RPMI7951 (cell line): ENCODE measurements at places on chromosomes 16 and 17. TPM values are rescaled to one million over a fixed set of nuclear protein-coding genes. Genes with fewer than 3 reads are reported as not detected.

SMTNL2 gene
- not detected in 2 replicates for total RNA-seq

DNA sequence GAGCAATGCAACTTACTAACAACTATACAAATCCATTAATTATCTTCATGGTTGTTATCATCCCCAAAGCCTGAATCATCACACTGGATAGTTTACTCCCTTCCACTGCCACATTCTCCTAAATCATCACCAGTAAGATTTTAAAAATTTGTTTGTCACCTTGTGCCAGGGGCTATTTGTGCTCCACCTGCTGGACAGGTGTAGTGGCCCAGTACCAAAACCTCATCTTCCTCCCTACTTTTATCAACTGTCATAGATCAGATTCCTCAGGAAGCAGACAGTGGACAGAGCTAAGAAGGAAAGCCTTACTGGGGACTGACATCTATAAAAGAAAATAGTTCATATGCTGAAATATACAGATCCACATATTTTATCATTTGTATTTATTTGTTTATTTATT lies 280.4 kb downstream of the CDH11 start:
- no peak for DNase-seq

DNA sequence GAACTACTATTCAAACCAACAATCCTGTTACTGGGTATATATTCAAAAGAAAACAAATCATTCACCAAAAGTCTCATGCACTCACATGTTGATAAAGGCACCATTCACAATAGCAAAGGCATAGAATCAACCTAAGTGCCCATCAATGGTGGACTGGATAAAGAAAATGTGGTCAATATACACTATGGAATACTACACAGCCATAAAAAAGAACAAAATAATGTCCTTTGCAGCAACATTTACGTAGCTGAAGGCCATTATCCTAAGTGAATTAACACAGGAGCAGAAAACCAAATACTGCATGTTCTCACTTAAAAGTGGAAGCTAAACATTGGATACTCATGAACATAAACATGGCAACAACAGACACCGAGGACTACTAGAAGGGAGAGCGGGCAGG lies 41.9 kb downstream of the KCNJ16 start:
- DNase-seq: no peak

GRCh38 chr16:89921702-89922476 lies 1.3 kb upstream of the TUBB3 start:
- DNase-seq: peak; percentile 98

MT1M gene
- 2.3 and 4.5 TPM in 2 replicates for total RNA-seq

- DNase-seq: peak; percentile 78
Measured at GRCh38 chr17:20300436-20300934, 166.9 kb downstream of the LGALS9B start.

DNA sequence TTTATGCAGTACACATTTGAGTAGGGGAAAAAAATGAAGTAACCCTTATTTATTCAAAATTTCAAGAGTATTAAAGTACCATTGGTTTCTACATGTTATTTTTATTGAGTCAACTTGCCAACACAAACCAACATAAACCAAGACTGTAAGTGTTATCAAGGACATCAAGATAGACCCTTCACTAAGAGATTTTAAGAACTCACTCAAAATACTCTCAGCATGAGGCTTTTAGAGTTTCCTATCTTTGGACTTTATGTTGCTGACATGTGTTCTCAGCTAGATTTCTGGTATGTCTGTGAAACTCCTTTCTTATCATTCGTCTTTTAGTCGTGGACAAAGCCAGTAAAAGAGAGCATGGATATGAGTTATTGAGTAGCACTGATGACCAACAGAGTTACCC lies 212.6 kb upstream of the TBX2 start:
- DNase-seq: no peak

DNA sequence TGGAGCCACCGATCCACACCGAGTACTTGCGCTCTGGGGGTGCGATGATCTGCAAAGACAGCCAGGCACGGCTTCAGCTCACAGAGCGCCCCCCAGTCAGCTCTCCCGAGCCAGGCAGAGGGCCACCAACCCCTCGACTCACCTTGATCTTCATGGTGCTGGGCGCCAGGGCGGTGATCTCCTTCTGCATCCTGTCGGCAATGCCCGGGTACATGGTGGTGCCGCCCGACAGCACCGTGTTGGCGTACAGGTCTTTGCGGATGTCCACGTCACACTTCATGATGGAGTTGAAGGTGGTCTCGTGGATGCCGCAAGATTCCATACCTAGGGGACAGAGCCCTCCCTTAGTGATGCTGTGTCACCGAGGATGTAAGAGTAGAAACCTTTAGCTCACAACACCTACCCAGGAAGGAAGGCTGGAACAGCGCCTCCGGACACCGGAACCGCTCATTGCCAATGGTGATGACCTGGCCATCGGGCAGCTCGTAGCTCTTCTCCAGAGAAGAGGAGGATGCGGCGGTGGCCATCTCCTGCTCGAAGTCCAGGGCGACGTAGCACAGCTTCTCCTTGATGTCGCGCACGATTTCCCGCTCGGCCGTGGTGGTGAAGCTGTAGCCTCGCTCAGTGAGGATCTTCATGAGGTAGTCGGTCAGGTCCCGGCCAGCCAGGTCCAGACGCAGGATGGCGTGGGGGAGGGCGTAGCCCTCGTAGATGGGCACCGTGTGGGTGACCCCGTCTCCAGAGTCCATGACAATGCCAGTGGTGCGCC lies 1.6 kb downstream of the ACTG1 start:
- DNase-seq: no peak

DNA sequence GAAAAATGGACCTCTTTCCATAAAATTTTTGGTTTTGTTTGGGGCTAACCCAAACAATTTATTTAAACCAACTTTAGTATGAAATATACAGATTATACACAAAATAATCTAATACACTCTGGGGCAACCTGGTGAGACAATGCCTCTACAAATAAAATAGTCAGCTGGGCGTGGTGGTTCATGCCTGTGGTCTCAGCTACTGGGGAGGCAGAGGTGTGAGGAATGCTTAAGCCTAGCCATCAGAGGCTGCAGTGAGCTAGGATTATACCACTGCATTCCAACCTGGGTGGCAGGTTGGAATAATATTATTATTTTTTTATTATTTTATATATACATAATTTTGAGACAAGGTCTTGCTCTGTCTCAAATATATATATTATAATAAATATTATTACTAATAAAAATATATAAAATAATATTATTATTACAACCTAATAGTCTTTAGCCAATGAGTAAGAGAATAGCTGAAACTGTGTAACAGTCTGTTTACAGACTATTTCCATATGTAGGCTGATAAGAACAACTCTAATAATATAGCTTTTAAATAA lies 50.5 kb downstream of the GLG1 start:
- DNase-seq: no peak

DNAH9 gene
- under 0.01 TPM in 1 of 2 replicates, not detected in the other for total RNA-seq

NPIPA2 gene
- total RNA-seq: 0.29 and 4.3 TPM in 2 replicates

DNA sequence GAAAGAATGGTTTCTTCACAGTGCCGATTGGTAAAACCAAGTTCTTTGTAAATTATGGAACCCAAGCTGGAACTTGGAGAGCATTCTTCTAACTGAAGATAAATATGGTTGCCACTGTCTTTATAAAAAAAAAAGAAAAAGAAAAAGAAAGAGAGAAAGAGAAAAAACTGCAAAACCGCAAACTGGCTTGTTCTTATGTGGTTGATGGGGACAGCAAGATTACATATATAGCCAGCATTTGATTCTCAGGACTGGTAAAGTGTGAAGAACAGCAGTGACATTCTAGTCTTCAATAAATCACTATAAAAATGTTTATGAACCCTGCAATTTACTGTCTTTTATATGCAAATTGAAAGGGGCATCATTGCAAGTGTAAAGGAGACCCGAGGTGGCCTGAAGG lies 605.1 kb downstream of the MAF start:
- DNase-seq: no peak

GRCh38 chr17:29570521-29570920 lies 2.0 kb downstream of the TP53I13 start:
- DNase-seq: no peak

GRCh38 chr17:40242774-40243173 lies 23.7 kb downstream of the WIPF2 start:
- DNase-seq: no peak

DNA sequence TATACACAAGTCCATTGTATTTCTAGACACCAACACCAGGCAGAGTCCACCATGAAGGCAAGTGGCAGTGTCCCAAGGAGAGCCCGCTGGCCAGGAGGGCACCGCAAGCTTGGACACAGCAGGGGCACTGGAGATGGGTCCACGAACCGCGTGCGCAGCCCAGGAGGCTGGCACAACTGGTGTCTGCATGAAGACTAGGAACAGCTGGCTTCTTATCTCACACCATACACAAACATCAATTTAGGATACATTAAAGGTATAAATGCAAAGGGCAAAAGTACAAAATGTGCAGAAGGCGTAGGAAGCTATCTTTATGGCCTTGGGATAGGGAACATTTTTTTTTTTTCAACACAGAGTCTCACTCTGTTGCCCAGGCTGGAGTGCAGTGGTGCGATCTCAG lies 52.4 kb downstream of the ANKRD11 start:
- no peak for DNase-seq

TADA2A gene
- total RNA-seq: 10.8 and 10.9 TPM in 2 replicates

GRCh38 chr16:14148569-14148968 lies 77.5 kb downstream of the MRTFB start:
- no peak for DNase-seq

DNA sequence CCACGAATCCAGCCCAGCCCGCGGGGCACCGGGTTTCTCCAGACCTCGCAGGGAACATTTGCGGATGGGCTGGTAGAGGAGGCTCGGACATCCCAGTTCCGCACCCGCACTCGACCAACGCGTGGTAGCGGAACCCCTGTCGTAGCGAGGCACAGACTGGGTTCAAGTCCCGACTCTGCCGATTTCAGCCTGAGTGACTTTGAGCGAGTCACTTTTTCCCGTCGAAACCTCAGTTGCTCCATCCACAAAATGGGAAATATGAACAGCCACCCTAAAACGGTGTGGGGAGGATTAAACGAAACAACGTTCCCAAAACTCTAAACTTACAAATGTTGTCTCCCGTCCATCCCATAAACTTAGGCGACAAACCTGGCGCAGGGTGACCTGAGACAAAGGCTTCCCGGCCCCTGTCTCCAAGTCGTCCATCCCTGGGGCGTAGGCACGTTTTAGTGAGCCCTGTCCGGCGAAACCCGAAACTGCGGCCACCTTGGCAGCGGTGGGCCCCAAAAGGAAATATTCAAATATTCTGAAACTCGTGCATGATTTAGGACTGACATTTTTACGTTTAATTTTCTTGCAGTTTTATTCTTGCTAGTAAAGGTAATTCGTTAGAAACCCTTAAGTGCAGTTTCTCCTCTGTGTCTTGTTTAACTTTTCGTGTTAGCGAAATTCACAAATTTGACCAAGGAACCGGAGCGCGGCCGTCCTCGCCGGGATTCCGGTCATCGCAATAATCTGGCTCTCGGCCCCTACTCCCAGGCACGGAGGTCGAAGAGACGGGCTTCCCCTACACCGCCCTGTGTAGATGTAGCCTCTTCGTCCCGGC lies 1.9 kb upstream of the MLLT6 start:
- no peak for DNase-seq

TRAP1 gene
- total RNA-seq: 37.9 and 48.7 TPM in 2 replicates

DNA sequence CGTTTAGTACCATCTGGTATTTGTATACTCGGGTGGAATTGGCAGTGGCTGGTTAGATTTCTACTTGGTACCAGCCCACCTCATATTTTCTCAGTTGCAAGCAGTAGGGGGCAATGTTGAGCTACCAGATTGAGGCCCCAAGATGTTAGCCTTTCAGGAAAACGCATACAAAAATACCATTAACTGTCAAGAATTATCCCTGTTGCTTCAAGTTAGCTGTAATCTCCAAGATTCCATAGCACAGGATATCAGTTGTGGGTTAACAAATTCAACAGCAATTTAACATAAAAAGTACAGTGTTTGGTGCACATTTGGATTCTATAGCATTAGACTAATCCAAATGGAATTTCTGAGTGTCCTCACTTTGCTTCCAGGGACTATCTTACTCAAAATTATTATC lies 188.2 kb downstream of the FTO start:
- DNase-seq: peak; percentile 70

DNA sequence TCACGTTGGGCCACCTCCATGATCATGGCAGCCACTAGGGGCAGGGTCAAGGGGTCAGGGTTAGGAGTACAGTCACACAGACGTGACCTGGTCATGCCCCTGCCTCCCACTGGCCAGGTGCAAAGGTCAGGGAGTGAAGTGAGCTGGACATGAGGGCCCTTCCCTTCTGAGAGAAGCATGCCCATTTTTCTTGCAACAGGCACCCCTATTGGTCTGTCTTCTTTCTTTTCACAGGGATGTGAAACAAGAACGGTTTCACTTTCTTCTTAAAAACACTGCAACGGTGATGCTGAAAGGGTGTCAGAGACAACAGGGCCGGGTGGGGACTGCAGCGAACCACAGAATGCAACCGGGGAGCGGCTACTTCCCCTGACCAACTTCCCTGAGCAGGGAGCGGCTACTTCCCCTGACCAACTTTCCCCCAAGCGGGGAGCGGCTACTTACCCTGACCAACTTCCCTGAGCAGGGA lies 52.1 kb upstream of the DOC2B start:
- no peak for DNase-seq

HCRT gene
- not detected in 2 replicates for total RNA-seq

DNA sequence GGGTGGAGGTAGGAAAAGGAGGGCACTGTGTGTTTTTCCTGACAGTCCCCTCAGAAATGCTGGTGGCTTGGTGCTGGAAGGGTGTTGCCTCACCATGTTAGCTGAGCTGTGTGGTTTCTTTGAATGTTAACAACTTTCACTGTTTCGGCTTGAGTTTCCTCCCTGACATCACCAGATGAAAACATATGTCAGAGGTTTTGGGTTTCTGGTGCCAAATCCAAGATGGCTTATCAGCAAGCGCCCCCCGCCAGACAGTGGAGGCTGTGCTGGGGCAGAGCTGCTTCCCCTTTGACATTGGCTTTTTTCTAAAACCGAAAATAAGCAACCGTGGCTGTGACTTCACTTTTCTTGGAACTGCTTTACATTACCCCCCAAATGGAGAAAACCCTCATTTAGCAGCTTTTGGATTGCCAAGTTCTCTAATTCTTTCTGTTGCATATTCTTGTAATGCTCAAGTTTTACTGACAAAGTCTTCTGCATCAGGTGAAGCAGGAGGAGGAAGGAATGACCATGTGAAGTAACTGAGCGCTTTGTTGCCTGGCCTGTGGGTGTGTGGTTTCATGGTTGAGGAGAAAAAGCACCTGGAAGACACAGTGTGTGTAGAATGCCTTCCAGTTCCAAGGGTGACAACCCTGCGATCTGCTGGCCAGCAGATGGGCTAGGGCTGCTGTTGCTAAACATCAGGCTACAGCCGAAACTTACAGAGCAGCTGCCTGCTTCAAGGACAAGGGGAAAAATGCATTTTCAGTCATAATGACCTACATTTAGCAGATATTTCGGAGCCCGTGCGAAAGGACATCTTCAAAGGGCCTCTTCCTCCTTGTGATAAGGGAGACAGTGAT lies 9.7 kb downstream of the RMI2 start:
- DNase-seq: peak; percentile 49

KRTAP4-1 gene
- total RNA-seq: not detected in 2 replicates
